ENCODE measurements at places on chromosomes 5 and 9. TPM values are rescaled to one million over a fixed set of nuclear protein-coding genes. Genes with fewer than 3 reads are reported as not detected.

PCDHB10 gene
- total RNA-seq = 3.4 TPM

RFESD gene
- 0.21 TPM for total RNA-seq

MEIKIN gene
- not detected for total RNA-seq

ASPN gene
- not detected for total RNA-seq

NKD2 gene
- total RNA-seq = 1.7 TPM

KCTD16 gene
- 1.4 TPM for total RNA-seq

FST gene
- total RNA-seq = 0.33 TPM

SPATA31A3 gene
- total RNA-seq = not detected

ACTL7A gene
- total RNA-seq = not detected

SLC6A7 gene
- total RNA-seq = not detected

QRFP gene
- not detected for total RNA-seq

FOXD4L6 gene
- total RNA-seq = not detected

RASGEF1C gene
- total RNA-seq = 0.13 TPM

ZDHHC21 gene
- 7.5 TPM for total RNA-seq

RMRP gene
- 7,636 TPM for total RNA-seq

KIF12 gene
- 15.8 TPM for total RNA-seq

CFAP77 gene
- total RNA-seq = 0.48 TPM

APBA1 gene
- 1.1 TPM for total RNA-seq

Measured in kidney epithelial cell (primary cell).